Lower lobe of right lung (tissue), 2 donors: ENCODE measurements at places on chromosomes 2 and 18. TPM values are rescaled to one million over a fixed set of nuclear protein-coding genes. Genes with fewer than 3 reads are reported as not detected.

The MYO7B gene
- 5.2 TPM for total RNA-seq

The CROCC2 gene
- total RNA-seq: 3.4 TPM

DNA sequence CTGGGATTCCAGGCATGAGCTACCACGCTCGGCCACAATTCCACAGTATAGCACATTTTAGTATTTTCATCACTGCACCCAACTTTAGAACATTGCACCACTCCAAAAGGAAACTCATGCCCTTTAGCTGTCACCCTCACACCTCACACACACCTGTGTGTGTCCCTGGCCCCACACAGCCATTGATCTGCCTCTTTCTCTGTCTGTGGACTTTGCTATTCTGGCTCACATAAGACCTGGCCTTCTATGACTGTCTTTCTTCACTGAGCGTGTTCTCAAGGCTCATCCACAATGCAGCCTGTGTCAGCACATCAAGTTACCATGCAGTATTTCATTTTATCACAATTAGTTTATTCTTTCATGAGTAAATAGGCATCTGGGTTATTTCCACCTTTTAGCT, 19.7 kb upstream of the ATP9B start:
- H3K4me3 ChIP-seq: no peak overlapping the region
- no peaks in the 10 kb centered on the region for H3K36me3 ChIP-seq
- H3K4me1 ChIP-seq: no peaks in the 10 kb centered on the region
- no peak for DNase-seq
- no peak overlapping the region for H3K27ac ChIP-seq
- peaks cover 6% of the 10 kb centered on the region for H3K27me3 ChIP-seq

DNA sequence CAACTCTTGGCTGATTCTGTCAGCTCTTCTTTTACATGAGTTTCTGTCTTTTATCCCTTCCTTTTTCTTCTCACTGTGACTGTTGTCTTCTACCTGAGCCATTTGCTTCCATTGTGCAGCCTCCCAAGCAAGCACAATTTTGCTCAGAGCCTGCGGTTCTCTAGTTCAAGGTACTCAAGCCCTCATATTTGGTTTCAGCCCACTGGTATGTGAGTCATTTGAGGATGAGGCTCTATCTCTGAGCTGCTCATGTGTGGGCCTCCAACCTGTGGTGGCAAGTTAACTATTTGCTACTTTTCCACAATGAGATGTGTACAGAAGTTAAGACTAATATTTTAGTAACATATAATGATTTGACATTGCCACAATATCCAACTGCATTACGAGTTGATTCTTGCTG, 183.0 kb downstream of the PHLPP1 start:
- no peaks in the 10 kb centered on the region for H3K4me1 ChIP-seq
- no peak overlapping the region for H3K27ac ChIP-seq
- no peak for DNase-seq
- peaks cover 24% of the 10 kb centered on the region for H3K36me3 ChIP-seq
- no peak overlapping the region for H3K4me3 ChIP-seq

The CCBE1 gene
- 14.0 TPM for total RNA-seq

The LIMS3 gene
- 2.4 TPM for total RNA-seq

DNA sequence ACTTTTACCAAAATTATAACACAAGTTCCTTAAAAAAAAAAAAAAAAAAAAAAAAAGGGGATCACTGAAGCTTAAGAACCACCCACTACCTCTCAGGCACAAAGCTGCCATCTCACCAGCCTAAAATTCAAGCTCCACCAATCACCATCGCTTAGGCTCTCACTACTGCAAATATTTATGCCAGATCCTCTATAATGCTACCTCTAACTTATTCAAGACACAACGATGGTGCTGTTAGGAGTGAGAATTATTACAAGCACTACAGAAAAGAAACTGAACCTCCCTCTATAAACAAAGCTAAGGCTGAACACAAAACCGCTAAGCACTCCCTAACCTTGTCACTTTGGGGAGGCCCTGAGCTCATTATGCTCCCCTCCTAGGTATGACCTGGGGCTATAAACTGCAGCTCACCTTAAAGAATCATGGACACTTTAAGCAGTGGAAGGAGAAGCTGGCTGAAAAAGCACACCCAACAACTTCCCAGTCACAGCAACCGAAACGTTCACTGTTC, 3.6 kb downstream of the FZD5 start:
- H3K4me1 ChIP-seq: peaks cover 46% of the 10 kb centered on the region
- peaks cover 42% of the 10 kb centered on the region for H3K36me3 ChIP-seq
- DNase-seq: no peak

The SNTG2 gene
- total RNA-seq: 1.4 TPM

The GALNT3 gene
- 27.8 TPM for total RNA-seq

The CDK15 gene
- 4.5 TPM for total RNA-seq

The RAB10 gene
- total RNA-seq: 113 TPM

DNA sequence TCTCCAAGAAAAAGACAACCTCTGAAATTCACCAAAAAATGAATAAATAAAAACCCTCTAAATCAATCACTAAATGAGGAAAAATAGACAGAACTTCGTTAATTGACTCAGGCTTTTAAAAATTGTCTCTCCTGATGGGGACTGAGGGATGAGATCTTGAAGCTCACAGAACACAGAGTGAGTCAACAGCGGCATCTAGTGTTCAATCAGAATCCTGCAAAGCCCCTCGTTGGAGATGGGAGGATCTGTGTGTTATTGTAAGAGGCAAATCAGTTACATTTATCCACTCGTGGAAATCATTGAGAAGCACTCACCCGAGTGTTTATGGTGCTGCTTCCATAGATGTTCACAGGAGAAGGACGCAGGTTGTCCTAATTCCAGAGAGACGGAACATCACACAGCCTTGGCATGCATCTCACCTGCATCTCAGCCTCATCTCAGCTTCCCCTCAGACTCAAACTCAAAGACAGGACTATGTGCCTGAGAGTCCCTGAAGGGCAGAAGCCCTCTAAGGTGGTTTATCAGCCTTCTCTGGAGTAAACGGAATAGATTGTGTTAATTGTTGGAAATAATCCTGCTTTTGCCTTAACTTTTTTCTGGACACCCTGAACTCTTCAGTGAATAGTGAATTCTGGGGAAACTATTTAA, 82.0 kb downstream of the MREG start:
- no peak overlapping the region for H3K27ac ChIP-seq
- H3K27me3 ChIP-seq: no peaks in the 10 kb centered on the region
- no peaks in the 10 kb centered on the region for H3K36me3 ChIP-seq
- H3K4me3 ChIP-seq: peak overlapping the region; percentile 24
- H3K4me1 ChIP-seq: peaks cover 10% of the 10 kb centered on the region

GRCh38 chr2:113132414-113133021, 5.1 kb downstream of the IL1RN start:
- H3K27ac ChIP-seq: no peak overlapping the region
- no peak for DNase-seq
- no peaks in the 10 kb centered on the region for H3K36me3 ChIP-seq
- H3K27me3 ChIP-seq: no peaks in the 10 kb centered on the region
- H3K4me3 ChIP-seq: no peak overlapping the region

The CSRNP3 gene
- total RNA-seq: 2.3 TPM

DNA sequence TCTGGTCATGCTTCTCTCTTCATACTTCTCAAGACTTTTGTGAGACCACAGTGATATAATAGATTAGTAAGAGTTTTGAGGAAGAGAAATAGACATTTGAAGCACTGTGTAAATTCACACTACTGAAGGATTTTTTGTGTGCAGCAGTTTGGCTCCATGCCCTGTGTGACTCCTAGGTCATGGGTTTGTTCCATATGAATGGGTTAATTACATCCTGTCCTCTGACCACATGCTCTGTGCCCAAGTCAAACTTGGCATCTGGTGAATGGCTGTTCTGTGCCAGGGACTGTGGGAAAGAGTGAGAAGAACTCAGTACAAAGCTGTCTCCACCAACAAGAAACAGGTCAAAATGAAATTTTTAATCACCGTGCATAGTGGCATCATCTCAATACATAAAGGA, 304.0 kb downstream of the LNPK start:
- H3K27me3 ChIP-seq: peaks cover 18% of the 10 kb centered on the region
- no peak for DNase-seq
- no peaks in the 10 kb centered on the region for H3K4me1 ChIP-seq
- H3K4me3 ChIP-seq: no peak overlapping the region

- no peak for DNase-seq
- peaks cover 63% of the 10 kb centered on the region for H3K4me1 ChIP-seq
- no peak overlapping the region for H3K4me3 ChIP-seq
Observed at GRCh38 chr2:36486521-36487044, 111.4 kb downstream of the FEZ2 start.

- DNase-seq: no peak
- H3K4me3 ChIP-seq: no peak overlapping the region
- H3K4me1 ChIP-seq: no peaks in the 10 kb centered on the region
- H3K27ac ChIP-seq: no peak overlapping the region
Observed at GRCh38 chr2:72937356-72937669, 20.0 kb downstream of the EMX1 start.

DNA sequence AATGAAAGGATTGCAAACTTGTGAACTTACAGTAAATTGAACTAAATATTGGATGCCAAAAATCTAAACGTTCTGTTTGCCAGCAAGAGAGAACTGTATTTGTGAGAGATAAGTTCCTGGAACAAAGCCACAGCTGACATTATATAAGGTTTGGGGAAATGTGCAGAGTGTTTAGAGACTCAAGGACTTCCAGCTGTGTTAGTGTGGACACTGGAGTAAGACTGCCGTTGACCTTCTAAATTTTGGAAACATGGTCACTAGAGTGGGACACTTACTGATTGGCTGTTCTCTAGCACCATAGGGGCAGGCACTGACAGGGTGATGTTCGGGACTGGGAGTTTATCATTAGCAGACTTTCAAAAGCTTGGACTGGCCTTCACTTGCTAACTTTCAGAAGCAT, 40.5 kb downstream of the SCN9A start:
- no peaks in the 10 kb centered on the region for H3K36me3 ChIP-seq
- no peaks in the 10 kb centered on the region for H3K27me3 ChIP-seq
- no peak overlapping the region for H3K4me3 ChIP-seq
- no peak overlapping the region for H3K27ac ChIP-seq

GRCh38 chr2:70690846-70691245, 77.2 kb downstream of the ADD2 start:
- no peak for DNase-seq
- H3K36me3 ChIP-seq: no peaks in the 10 kb centered on the region
- no peaks in the 10 kb centered on the region for H3K4me1 ChIP-seq
- H3K27ac ChIP-seq: no peak overlapping the region
- no peaks in the 10 kb centered on the region for H3K27me3 ChIP-seq
- H3K4me3 ChIP-seq: no peak overlapping the region

DNA sequence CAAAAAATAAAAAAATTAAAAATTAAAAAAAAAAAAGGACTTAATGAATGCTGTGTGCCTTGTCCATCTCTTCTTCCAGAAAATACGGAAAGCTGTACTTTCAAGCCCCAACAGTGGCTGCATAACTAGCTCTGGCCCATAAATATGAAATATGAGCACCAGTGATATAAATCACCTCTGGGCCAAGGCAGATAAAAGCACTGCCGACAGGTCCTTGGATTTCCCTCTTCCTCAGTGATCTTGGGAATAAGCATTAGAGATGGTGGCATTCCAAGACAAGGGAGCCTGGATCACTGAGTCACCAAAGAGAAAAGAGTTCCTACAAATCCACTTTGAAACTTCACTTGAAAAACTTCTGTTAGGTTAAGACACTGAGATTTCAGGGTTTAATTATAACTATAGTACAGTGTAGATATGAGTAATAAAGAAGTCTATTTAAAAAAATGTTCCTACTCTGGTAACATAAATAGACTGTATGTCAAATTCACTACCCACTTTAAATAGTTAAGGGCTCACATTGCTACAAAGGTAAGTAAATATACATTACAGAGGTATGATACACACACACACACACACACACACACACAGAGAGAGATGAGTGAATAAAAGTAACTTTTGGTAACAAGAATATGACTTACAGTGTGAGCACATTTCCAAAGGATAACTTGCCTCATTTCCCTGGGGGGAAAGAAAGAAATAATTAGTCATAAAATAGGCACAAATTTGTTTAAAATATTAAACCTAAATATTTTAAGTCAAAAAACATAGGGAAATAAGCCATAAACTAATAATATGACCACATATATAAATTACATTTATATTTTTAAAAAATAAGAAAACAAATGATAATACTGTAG, 35.6 kb downstream of the PPP3R1 start:
- peaks cover 7% of the 10 kb centered on the region for H3K36me3 ChIP-seq

GRCh38 chr2:204913854-204914464, 368.7 kb downstream of the PARD3B start:
- no peaks in the 10 kb centered on the region for H3K27me3 ChIP-seq
- no peak for DNase-seq
- H3K4me3 ChIP-seq: no peak overlapping the region
- no peak overlapping the region for H3K27ac ChIP-seq
- no peaks in the 10 kb centered on the region for H3K36me3 ChIP-seq

The YPEL5 gene
- total RNA-seq: 98.0 TPM

The SAG gene
- total RNA-seq: not detected

The PROM2 gene
- 6.0 TPM for total RNA-seq

- no peaks in the 10 kb centered on the region for H3K4me1 ChIP-seq
- H3K4me3 ChIP-seq: no peak overlapping the region
- no peak for DNase-seq
- H3K27me3 ChIP-seq: no peaks in the 10 kb centered on the region
- no peaks in the 10 kb centered on the region for H3K36me3 ChIP-seq
Observed at GRCh38 chr2:34705551-34706247, 1106.6 kb upstream of the FAM98A start.

The CCDC102B gene
- total RNA-seq: 29.4 TPM

DNA sequence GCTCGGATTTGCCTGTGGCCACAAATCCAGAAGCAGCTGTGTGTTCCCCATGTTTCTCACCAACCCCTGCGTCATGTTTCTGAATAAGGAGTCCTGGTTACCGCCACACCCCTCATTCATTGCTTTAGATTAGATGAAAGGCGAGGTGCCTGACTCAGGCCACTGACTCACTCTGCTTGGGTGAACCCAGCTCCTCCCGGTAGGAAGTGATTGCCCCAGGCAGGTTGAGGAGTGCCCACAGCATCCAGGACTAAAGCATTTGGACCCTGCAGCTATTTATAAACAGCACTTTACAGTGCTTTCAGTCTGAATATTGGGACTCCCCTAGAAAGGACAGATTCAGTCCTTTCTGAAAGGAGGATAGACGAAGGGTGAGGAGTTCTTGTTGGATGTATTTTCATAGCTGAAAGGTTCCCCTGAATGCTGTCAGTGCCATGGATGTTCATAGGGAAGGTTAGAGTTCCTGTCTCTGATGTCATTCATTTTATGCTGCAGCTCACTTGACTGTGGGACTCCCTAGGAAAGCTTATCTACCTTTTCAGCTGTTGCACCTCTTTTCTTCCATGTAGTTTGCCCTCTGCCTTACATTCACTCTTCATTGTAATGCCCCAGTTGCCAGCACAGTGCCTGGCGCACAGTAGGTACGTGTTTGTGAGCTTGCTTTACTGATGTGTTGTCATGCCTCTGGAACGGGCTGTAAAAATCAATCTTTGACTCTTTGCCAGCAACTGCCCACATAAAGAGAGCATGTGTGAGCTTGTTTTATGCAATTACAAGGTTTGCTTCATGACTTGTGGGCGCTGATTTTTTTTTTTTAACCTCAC, 14.9 kb downstream of the ITGA6 start:
- H3K4me3 ChIP-seq: no peak overlapping the region
- no peak for DNase-seq
- no peak overlapping the region for H3K27ac ChIP-seq

GRCh38 chr2:86140969-86141392, 34.9 kb downstream of the PTCD3 start:
- no peaks in the 10 kb centered on the region for H3K4me1 ChIP-seq
- H3K27ac ChIP-seq: no peak overlapping the region
- peaks cover 84% of the 10 kb centered on the region for H3K36me3 ChIP-seq

GRCh38 chr18:40577239-40577980, 1377.6 kb upstream of the PIK3C3 start:
- H3K27ac ChIP-seq: no peak overlapping the region
- no peak overlapping the region for H3K4me3 ChIP-seq
- H3K27me3 ChIP-seq: no peaks in the 10 kb centered on the region
- no peak for DNase-seq

The PMAIP1 gene
- total RNA-seq: 1.6 TPM

GRCh38 chr2:230318190-230319121, 8.5 kb upstream of the SP140L start:
- no peak overlapping the region for H3K4me3 ChIP-seq
- peak overlapping the region; percentile 46 for H3K27ac ChIP-seq
- no peak for DNase-seq
- no peaks in the 10 kb centered on the region for H3K36me3 ChIP-seq
